ENCODE measurements at places on chromosomes 2 and 18.

DNA sequence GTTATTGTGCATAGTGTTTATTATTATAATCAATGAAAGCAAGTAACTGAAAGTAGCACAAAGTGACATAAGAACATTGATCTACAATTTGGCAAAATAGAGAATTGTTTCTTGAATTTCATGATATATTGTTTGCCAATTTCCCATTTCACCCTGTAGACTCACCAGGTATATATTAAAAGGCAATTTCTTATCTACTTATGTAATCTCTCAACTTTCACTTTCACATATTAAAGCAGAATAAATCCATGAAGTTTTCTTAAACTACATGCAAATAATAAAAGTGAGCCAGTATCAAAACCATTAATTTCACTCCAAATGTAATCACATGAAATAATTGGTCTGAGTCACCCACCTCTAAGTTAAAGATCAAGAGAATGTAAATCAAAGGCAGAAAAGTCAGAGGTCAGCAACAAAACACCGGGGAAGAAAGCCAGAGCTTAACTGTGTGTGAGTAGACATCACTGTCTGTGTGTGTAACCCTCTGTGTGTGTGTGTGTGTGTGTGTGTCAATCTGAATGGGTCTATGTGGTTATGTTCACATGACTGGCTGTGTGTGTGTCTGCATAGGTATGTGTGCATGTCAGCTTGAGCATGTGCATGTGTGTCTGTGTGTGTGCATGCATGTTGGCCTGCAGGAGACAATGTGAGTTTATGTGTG, 44.1 kb downstream of the ZNF385B start:
- DNase-seq = no peak

- DNase-seq = no peak
These were observed 140.7 kb downstream of the RNF144A start for GRCh38 chr2:7057865-7058400.

DNA sequence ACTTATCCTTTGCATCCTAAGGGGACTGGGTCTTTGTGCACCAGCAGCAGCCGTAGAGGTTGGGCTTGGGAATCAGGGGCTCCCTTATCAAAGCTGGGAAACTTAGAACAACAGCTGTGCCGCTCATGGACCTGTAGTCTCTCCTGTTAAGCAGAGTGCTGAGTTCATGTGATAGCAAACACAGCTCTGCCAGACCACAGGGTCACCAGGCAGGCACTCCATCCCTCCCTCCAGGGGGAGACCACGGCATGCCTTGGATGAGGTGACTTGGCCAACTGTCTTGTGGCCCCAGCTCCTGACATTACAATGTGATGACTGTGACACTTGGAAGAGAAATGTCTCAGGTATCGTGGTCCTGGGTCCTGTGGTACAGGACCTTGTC, 60.0 kb downstream of the DGKD start:
- DNase-seq = peak; percentile 36

DNA sequence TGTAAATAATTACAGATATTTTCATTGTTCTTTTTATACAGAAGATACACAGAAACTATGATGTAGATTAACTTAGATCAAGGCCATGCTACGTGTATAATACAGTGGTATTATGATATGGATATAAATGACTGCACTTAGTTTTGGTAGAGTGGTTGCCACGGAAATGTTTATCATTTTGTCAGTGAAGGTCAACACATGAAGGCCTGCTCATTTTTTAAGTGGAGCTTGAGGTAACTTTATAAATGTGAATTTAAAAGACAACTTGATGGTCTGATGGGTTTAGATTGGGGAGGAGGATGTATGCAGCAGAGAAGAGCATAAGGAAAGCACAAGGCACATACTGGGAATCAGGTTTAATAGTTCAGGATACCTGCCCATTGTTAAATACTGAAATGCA, 14.4 kb upstream of the BBS5 start:
- no peak for DNase-seq

DNA sequence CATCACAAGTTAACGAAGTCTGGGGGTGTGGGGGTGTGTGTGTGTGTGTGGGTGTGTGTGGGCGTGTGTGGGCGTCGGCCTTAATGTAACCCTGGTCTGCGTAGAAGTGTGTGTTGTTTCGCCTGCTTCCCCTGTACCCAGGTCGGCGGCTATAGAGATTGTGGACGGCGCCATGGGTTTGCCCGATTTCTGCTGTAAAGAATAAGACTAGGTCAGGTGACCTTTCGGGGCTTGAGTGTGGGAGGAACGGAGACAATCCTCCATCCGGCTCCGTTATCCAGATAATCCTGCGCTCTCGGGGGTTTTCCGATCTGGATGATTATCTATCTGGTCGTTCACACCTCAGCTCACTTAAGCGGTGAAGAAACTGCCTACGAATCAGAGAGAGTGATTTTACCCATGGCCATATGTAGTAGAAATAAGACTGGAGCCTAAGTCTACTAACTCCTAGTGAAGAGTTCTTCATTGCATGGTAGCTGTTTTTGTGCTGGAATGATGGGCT, 543 bp downstream of the HADHB start:
- DNase-seq = peak; percentile 35

DNA sequence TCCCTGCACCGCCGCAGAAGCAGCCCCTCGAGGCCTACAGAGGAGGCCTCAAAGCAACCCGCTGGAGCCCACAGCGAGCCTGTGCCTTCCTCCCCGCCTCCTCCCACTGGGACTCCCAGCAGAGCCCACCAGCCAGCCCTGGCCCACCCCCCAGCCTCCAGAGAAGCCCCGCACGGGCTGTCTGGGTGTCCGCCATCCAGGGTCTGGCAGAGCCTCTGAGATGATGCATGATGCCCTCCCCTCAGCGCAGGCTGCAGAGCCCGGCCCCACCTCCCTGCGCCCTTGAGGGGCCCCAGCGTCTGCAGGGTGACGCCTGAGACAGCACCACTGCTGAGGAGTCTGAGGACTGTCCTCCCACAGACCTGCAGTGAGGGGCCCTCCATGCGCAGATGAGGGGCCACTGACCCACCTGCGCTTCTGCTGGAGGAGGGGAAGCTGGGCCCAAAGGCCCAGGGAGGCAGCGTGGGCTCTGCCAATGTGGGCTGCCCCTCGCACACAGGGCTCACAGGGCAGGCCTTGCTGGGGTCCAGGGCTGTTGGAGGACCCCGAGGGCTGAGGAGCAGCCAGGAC, 31.2 kb downstream of the GPC1 start:
- peak; percentile 33 for DNase-seq

All from BE2C (cell line).